Lower lobe of right lung (tissue), 2 donors: ENCODE measurements at places on chromosomes 11 and 22.

- no peak overlapping the region for H3K4me3 ChIP-seq
- no peaks in the 10 kb centered on the region for H3K36me3 ChIP-seq
- H3K4me1 ChIP-seq: no peaks in the 10 kb centered on the region
- no peaks in the 10 kb centered on the region for H3K27me3 ChIP-seq
- DNase-seq: no peak
Observed at GRCh38 chr11:22456993-22457762, 119.0 kb downstream of the SLC17A6 start.

GRCh38 chr11:88695689-88696414 lies 358.3 kb upstream of the CTSC start:
- no peak overlapping the region for H3K27ac ChIP-seq
- no peak overlapping the region for H3K4me3 ChIP-seq
- no peak for DNase-seq
- no peaks in the 10 kb centered on the region for H3K36me3 ChIP-seq

DNA sequence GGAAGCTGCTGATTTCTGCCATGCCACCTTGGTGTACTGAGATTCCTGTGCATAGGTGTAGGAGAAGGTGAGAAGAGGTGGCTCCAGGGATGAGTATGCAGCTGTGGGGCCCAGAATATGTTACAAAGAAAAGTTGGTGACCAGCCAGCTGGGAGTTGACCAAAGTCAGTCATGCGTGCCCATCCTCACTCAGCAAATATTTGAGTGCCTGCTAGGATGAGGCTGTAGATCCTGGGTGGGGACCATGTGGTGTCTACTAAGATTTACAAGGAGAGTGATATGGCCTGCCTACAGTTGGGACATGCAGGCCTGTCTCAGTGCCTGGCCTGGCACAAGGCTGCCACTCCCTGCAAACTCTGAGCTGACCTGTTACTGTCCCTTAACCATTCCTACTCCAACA lies 19.4 kb downstream of the RNF185 start:
- H3K36me3 ChIP-seq: peaks cover 47% of the 10 kb centered on the region
- DNase-seq: no peak
- H3K27ac ChIP-seq: no peak overlapping the region
- H3K4me3 ChIP-seq: no peak overlapping the region
- peaks cover 13% of the 10 kb centered on the region for H3K4me1 ChIP-seq
- H3K27me3 ChIP-seq: no peaks in the 10 kb centered on the region

DNA sequence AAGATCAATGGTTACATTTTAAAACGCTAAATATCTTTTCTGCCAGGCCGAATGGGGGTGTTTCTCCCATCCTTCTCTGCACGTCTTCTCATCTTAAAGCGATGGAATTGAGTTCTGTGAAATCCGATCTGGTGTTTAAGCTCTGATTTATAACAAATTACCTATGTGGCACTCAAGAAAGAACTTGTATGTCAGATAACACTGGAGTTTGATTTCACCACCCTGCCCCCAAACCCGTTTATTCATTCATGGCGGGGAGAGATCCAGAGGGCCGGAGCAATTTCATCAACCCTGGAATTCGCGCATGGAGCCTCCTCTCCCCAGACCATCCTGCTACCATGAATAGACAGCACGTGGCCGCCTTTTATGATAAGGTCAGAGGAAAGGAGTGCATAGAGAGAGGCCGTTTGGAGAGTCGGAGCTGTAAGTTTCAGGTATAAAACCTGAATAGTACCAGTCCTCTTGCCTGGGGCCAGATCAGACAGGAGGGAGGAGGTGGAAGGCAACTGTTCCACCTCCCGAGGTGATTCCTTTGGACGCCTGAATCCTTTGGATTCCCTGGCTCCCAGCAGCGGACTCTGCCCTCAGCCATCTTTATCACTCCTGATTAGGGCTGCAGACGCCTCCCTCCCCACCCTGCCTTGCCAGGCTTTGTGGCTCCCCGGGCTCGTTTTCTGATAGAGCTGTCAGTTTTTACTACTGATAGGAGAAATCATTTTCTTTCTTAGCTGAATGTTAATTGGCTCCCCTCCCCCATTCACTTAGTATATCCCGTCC lies 27.3 kb upstream of the NFAM1 start:
- no peak for DNase-seq
- no peak overlapping the region for H3K27ac ChIP-seq
- no peaks in the 10 kb centered on the region for H3K36me3 ChIP-seq
- peaks cover 44% of the 10 kb centered on the region for H3K27me3 ChIP-seq
- no peak overlapping the region for H3K4me3 ChIP-seq

- no peak overlapping the region for H3K4me3 ChIP-seq
- H3K4me1 ChIP-seq: peaks cover 58% of the 10 kb centered on the region
- H3K27me3 ChIP-seq: no peaks in the 10 kb centered on the region
- peak overlapping the region; percentile 72 for H3K27ac ChIP-seq
Observed at GRCh38 chr22:31627223-31627731, 34.7 kb downstream of the PISD start.

DNA sequence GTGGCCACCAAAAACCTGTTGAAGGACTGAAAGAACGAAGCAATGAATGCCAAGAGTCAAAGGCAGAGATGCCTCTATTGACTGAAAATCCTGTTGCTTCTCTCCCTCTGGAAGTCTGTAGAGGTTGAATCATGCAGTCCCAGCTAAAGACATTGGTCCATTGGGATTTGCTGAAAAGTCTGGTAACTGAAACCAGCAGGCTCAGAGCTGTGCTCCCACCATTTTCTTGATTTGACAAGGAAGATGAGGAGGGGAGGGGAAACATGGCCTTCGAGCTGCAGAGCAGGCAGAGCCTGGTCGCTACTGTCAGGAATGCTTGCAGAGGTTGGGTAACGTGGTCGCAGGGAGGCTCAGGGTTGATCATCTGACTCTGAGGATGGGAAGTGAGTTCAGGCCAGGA lies 72.8 kb upstream of the CSNK2A3 start:
- H3K4me1 ChIP-seq: peaks cover 55% of the 10 kb centered on the region
- H3K4me3 ChIP-seq: no peak overlapping the region
- peaks cover 9% of the 10 kb centered on the region for H3K36me3 ChIP-seq
- no peak for DNase-seq

GRCh38 chr11:69203901-69204245 lies 48.1 kb downstream of the SMIM38 start:
- H3K4me3 ChIP-seq: no peak overlapping the region
- no peaks in the 10 kb centered on the region for H3K36me3 ChIP-seq
- H3K27me3 ChIP-seq: no peaks in the 10 kb centered on the region
- no peak for DNase-seq
- H3K27ac ChIP-seq: no peak overlapping the region

DNA sequence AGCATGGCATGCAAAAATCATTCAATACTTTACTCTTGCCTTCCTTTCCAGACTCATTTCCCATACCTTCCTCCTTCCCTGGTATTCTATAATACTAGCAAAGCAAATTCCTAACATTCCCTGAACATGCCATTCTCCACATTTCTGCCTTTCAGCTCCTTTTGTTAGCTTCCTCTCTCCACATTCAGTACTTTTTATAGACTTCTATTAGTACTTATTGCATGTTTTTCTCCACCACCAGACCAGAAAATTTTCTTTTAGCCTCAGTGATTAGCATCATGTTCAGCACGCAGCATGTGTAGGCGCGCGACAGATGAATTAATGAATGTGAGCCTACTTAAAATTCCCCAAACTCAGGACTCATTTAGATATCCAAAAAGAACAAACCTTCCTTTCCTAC lies 935.3 kb downstream of the DLG2 start:
- no peaks in the 10 kb centered on the region for H3K4me1 ChIP-seq
- no peaks in the 10 kb centered on the region for H3K27me3 ChIP-seq

GRCh38 chr11:64870176-64870892 lies 8.1 kb downstream of the EHD1 start:
- H3K4me3 ChIP-seq: peak overlapping the region; percentile 28
- peak overlapping the region; percentile 63 for H3K27ac ChIP-seq
- peaks cover 47% of the 10 kb centered on the region for H3K36me3 ChIP-seq
- H3K27me3 ChIP-seq: no peaks in the 10 kb centered on the region
